ENCODE measurements at places on chromosomes 4 and X. TPM values are rescaled to one million over a fixed set of nuclear protein-coding genes. Genes with fewer than 3 reads are reported as not detected.

Gene MPC1L
- total RNA-seq = not detected

Gene NPFFR2
- not detected for total RNA-seq

Gene SLC9A6
- total RNA-seq = 20.1 TPM

DNA sequence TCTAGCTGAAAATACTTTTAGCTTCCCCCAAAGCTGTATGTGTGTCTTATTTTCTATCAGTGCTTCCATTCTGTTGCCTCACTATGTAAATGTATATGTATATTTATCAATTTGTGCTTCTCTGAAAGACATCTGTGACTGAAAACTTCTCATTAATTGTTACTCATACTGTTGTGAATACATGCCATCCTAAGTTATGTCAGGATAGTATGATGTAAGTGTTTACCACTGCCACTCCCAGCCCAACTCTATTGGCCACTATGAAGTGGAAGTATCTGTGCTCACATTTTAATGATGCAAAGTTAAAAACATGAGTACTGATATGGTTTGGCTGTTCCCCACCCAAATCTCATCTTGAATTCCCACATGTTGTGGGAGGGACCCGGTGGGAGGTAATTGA lies 24.4 kb downstream of the GATB start:
- DNase-seq = no peak

- no peak for DNase-seq
Observed at GRCh38 chr4:122842984-122843531, 16.4 kb downstream of the FGF2 start.

Gene POU3F4
- not detected for total RNA-seq

DNA sequence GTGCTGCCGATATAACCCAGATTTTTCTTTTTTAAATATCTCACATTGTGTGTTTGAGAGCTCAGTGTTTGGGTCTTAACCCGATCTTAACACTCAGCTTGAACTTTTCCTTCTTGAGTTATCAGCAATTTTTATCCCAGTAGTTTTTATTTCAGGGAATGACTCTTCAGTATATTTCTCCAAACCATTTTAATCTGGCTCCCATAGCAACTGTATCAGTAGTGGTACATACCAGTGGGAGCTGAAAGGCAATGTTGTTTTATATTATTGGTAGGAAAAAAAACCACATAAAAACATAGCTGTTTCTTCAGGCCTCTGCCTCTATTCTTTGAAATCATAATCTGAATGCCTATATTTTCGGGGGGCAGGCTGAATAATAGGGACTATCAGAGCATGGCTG lies 111.1 kb downstream of the SLC4A4 start:
- no peak for DNase-seq

- DNase-seq = no peak
Observed at GRCh38 chr4:190121759-190122158, 51.8 kb upstream of the DUX4 start.
